NCI-H2029 treated with DMSO at 0.1 percent for 48 hours (cell line): ENCODE measurements at places on chromosomes 5 and 9.

DNA sequence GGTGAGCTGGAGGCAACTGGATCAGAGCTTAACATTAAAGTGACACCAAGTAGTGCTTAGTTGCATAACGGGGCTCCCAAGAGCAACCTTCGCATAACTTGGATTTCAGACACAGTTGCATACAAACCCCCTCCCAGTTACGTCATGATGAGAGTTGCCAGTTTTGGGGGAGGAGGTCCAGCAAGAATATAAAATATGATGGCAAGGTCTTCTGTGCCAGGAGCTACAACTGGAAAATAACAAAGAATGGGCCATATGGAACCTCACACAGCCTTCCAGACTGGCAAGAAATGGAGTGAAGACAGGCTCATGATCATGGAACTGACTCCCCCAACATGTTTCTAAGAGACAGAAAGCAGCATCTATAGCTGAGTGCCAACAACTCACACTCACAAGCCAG is 8.5 kb downstream of the SPOCK1 start:
- no peak for DNase-seq

GRCh38 chr5:68007451-68007850 is 208.1 kb upstream of the PIK3R1 start:
- no peak for DNase-seq

- no peak for DNase-seq
Observed at GRCh38 chr5:133778636-133779035, 166.3 kb upstream of the FSTL4 start.

DNA sequence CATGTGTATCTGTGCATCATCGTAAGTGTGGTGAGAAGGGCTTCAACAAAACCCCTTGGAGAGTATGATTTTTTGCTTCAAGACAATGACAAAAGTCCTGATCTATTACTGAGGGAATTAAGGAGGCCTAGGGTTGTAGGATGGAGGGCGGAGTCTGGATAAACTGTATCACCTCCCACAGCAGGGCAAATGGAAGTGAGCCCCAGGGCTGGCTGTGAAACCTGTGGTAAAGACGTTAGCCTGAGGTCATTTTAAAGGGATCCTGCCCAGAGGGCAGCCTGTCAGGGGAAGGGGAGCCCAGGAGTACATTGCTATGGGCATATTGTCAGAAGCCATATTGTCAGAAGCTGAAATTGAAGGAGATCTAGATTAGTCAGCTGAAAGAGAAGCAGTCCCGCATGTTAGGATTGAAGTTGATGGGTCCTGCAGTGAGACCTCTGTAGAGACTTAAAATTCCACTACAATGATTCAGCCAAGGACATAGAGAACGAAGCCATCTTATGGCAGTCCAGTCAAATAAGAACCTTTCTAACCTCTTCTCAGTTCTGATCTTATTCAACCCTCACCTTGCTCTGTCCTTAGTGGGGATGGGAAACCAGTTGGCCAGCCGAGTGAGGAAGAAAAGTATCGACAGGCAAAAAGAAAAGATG is 26.9 kb downstream of the ADGRV1 start:
- no peak for DNase-seq

DNA sequence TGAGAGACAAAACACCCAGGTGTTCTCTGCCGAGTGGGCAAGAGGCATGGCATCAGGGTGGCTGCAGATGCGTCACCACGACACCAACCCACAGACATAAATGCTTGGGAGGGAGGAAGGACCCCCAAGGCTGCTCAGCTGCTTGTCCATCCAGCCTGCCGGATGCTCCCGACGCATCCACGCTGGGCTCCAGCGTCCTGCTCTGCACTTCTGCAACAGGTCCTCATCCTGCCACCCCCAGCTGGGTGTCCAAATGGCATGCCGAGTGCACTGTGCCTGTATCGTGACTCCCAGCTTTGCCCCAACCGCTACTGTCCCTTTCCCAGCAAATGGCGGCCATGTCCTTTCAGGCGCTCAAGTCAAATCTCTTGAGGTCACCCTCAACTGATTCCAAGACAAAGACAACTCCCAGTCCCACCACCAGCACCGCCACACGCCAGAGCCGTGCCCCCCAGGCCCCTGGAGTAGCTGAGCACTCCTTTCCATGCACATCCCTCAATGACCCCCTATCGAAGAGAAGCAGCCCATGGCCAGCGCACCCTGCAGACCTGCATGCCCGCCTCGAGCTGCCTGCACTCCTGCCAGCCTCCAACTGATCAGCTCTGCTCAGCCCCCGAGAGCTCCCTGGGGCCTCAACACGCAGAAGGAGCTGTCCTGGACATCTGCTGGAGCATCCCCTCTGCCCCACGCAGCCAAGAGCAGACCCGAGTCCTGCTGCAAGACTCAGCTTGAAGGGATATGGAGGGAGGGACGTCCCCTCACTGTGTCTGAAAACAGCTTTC is 116.7 kb downstream of the ROR2 start:
- no peak for DNase-seq

DNA sequence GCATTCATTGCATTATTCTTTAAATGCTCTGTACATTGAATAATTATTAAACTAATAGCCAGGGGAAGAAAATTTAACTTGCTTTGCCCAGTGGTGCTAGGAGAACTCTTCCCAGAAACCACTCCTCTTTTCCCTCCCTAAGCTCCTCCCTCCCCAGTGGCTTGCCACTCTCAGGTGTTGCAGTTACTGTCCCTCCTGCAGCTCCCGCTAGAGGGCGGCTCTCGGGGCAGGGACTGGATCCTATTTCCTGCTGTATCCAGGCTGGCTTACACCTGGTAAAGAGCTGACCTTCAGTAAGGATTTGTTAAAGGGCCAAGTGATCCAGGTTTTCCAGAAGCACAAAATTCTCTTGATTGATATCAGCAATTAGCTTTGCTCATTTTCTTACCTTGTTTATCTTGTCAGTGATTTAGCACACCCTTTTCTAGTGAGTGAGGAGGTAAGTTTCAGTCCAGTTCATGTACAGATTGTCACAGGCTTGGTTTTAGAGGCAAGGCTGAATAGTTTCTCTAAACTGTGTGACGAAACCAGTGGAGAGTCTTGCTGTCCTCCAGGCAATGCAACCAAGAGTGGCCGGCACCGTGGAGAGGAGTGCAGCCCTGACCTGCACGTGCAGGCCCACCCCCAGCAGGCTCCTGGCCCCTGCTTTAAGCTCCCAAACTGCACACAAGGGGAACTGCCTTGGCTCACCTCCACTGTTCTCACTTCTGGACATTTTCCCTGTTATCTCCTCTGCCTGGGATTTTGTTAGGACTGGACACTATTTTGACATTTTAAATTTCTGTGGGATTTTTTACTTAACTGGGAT is 423.8 kb downstream of the SPOCK1 start:
- DNase-seq: peak; percentile 82

DNA sequence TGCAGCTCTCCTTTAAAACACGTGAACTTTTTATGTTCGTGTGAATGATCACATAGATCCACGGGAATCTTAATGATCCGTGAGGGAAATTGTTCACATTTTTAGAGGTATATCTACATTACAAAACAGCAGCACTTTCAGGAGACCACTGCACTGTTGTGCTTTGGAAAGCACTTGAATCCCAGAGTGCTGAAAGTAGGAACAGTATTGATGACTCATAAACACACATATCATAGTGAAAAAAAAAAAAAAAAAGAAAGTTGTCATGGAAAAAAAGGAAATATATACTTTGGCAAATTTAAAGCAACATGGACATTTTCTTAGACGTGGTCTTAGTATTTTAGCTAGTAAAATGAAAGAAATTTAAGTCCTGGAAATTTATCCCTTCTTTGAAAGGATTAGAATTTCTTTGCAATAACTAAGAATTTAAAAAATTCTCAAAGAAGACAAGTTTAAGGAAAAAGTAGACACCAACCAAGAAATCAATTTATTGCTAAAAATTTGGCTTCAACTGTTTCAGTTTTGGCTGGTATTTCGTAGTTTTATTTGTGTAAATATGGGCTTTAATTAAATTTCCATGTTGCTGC is 55.4 kb downstream of the ADGRV1 start:
- DNase-seq: no peak

- DNase-seq: no peak
Observed at GRCh38 chr5:54301220-54301619, 9.2 kb downstream of the ARL15 start.

- no peak for DNase-seq
Observed at GRCh38 chr5:57032151-57032551, 80.2 kb upstream of the MIER3 start.

- no peak for DNase-seq
Observed at GRCh38 chr5:16669776-16670175, 53.0 kb upstream of the RETREG1 start.

DNA sequence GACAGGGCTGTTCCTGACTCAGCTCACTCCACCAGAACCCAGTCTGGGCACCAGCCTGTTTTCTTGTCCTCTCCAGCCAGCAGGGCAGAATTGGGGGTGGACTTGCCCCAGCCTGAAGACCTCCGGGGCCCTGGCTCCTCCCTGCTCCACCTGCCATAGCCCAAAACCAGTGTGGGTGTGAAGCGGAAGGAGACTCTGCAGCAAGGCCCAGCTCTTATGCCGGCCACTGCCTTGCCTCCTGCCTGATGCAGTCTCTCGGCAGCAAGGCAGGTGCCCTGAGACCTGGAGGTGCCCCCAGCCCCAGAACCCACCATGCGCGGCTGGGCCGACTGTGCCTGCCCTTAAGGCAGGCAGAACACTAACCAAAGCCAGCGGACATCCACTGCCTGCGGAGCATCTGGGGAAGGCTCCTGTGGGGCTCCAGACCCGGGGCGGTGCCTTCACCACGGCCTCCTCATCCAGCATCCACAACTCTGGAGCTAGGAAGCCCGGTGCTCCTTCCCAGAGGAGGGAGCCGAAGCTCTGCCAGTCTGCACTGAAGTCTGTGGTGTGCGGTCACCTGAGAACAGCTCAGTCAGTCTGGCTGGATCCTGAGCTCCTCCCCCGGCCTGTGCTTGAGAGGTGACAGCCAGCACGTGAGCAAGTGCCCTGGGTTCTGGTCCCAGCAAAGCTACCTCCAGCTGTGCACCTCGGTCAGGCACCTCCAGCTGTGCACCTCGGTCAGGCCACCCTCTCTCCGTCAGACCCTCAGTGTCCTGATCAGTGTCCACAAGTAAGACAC is 116.7 kb downstream of the ADAMTS2 start:
- DNase-seq: no peak

GRCh38 chr9:94933511-94933828 is 207.0 kb downstream of the AOPEP start:
- DNase-seq: no peak

DNA sequence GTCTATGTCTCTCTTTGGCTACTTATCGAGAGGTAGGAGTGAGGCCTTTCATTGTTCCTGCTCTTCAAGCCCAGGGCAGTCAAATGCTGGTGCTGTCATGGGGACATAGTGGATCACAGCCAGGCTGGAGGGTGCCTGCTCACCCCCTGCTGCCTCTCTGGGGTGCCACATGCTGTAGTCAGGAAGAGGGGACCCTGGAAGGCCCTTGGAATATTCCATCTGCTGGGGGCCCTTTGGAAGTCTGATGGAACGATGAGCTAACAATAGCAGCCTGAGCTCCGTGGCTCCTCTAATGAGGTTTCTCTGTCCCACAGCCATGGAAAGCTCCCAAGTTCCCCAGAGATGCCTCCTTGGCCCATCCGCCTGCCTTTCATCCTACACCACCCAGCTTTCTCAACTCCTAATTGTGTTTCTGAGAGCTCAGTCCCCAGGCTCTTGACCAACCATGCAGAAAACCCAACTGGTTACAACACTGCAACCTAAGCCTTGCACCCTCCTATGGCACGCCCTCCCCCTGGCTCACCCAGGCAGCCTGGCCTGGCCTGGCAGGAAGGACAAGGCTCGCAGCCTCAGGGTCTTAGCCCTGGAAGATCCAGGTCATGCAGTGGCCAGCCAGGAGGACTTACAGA is 91.7 kb downstream of the NRG2 start:
- DNase-seq: no peak

GRCh38 chr9:130268521-130269211 is 3.1 kb downstream of the HMCN2 start:
- peak; percentile 87 for DNase-seq

- no peak for DNase-seq
Observed at GRCh38 chr5:959581-960531, 48.7 kb upstream of the NKD2 start.

GRCh38 chr5:122454541-122454940 is 142.5 kb downstream of the SNCAIP start:
- no peak for DNase-seq

DNA sequence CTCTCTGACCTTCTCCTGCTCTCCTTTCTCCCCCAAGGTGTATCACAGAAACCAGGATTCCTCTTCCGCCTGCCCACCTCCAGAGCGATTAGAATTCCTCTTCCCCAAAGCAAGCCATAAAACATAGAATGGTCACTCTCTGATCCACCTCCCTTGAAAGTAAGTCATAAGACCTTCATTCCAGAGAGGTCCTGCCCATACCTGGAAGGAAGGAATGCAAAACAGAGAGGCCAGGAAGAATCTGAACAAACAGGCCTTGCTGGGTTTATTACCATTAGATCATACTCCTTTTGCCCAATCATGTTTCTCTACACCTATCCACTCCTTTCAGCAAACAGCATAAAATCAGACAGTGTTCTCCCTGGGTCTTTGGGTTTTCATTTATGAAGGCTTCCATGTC is 21.0 kb downstream of the CDKL3 start:
- DNase-seq: no peak

DNA sequence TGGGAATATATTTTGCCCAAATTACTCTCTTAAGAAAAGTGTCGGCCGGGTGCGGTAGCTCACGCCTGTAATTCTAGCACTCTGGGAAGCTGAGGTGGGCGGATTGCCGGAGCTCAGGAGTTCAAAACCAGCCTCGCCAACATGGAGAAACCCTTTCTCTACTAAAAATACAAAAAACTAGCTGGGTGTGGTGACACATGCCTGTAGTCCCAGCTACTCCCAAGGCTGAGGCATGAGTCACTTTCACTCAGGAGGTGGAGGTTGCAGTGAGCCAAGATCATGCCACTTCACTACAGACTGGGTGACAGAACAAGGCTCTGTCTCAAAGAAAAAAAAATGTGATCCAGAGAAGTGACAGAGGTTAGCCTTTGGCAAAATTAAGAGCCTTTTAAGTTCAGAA is 26.4 kb upstream of the TMEM171 start:
- no peak for DNase-seq

GRCh38 chr5:2759696-2760461 is 8.4 kb upstream of the IRX2 start:
- DNase-seq: no peak

- no peak for DNase-seq
Observed at GRCh38 chr9:100473276-100474081, 530 bp downstream of the TMEFF1 start.

- no peak for DNase-seq
Observed at GRCh38 chr9:87498046-87498810, 561 bp downstream of the DAPK1 start.

GRCh38 chr5:132928062-132928407 is 35.4 kb downstream of the AFF4 start:
- no peak for DNase-seq
